ENCODE measurements at places on chromosomes 2 and 18.

DNA sequence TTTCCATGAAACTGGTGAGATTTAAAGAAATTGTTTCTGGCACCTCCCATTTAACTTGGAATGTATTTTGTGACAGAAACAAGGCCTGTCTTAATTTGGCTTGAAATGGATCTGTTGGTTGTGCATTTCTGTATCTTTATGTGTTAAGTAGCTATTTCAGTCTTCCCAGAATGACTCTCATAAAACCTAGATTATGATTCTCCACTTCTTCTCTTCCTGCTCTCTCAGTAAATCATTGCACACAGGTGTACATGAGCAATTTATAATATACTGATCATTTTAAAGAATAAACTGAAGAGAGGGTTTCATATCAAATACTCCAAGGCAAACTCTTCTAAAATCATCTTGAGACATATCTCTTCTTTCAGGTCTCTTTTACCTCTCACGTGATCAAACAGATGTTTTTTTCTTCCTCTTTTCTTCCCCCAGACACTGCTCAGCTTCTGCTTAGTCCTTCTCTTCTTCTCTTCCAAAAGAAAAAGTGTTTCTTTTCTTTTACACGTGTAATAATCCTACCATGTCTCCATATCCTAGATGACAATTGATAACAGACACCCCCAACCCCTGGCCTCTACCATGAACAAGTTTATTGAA lies 112.0 kb downstream of the PPP1R1C start:
- DNase-seq = no peak

DNA sequence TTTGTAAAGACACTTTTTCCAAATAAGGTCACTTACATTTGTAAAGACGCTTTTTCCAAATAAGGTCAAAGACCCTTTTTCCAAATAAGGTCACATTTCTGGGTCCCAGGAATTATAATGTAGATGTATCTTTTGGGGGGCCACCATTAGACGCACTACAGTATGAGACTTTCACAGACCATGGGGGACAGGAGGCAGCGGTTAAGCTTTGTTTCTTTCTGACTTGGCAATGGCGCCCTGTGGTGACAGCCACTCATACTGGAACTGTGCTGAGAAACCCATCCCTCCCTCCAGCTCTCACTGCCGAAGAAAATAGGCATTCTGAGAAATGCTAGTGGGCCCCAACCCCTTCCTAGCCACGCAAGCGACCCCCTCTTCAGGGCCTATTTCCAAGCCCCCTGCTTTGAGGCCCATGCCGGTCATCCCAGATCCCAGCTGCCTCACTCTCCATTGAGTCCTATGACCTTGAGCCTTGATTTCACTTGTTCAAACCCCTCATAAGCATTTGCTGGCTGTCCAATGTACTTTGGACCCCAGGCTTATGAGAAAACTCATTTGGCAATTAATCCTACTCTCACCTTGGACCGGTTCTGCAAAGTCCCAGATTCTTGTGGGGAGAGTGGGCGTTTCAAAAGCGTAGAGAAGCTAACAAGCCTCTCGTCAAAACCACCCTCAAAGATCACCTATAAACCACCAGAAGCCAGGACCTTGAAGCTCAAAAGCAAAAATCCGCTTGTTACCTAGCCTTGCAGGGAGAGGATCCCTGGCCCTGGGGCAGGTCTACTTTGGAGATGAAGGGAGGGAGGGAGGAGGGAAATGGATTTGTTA lies 11.3 kb upstream of the SPATA3 start:
- DNase-seq = no peak

DNA sequence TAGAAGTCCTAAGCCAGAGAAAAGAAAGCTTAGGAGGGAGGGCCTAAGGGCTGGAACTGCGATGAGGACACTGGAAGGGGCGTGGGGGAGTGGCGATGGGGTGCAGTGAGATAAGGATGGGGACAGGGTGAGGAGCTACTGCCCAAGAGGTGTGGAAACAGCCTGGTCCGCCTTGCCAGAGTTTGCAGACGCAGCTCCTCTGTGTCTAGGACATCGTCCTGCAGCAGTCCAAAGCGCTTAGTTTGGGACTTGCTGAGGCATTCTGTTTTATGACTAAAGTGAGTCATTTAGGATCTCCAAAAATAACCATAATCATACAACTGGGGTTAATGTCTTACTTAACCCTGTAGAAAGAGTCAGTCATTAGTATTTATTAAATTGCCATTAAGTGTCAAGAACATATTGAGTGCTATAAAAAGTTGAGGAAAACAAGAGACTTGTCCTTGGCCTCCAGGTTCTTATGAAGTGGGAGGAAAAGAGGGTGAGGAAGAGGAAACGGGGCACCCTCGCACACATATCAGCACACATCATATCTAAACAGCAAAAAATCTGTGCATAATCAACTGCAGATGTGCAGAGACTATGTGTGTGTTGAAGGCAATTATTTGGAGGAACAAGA lies 74.8 kb downstream of the CDK15 start:
- no peak for DNase-seq

GRCh38 chr18:48600456-48601090 lies 61.7 kb downstream of the CTIF start:
- DNase-seq = no peak

- DNase-seq = no peak
Measured at GRCh38 chr2:83941886-83942285, 517.2 kb downstream of the SUCLG1 start.

- DNase-seq = no peak
Measured at GRCh38 chr2:82857967-82858366, 1601.1 kb downstream of the SUCLG1 start.

- DNase-seq = no peak
Measured at GRCh38 chr2:171289316-171289715, 128.6 kb upstream of the TLK1 start.

GRCh38 chr18:38644875-38645641 lies 1079.5 kb upstream of the CELF4 start:
- DNase-seq = no peak

DNA sequence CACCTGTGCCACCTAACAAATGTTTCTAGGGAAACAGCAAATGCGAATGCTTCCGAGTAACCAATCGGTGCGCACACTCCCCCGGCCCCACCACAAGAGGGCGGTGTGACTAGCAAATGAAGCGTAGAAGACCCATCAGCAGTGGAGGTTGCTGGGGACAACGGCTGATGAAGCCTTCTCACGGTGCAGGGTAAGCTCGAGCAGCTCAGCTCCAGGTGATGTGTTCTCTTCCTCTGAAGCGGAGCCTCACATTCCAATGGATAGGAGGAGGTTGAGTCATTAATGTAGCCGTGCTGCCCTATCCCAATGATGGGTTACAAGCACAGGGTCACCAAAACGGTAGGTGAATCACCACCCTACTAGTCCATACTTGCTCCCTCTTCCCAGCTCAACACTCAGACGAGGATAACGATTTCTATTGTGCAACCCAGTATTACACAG lies 127.6 kb upstream of the TWIST2 start:
- no peak for DNase-seq

GRCh38 chr18:5508821-5509220 lies 35.0 kb downstream of the EPB41L3 start:
- DNase-seq = no peak

- no peak for DNase-seq
Measured at GRCh38 chr2:219249203-219249980, 3.7 kb upstream of the TUBA4B start.

- no peak for DNase-seq
Measured at GRCh38 chr2:235382179-235382578, 111.7 kb upstream of the AGAP1 start.

DNA sequence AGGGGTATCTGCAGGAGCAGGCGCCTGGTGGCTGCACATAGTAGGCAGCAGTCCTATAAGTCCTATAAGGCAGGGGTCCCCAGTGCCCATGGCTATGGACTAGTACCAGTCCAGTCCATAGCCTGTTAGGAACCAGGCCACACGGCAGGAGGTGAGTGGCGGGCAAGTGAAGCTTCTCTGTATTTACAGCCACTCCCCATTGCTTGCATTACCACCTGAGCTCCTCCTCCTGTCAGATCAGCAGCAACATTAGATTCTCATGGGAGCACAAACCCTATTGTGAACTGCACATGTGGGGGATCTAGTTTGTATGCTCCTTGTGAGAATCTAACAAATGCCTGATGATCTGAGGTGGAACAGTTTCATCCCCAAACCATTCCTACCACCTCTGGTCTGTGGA lies 33.1 kb downstream of the STK25 start:
- no peak for DNase-seq

DNA sequence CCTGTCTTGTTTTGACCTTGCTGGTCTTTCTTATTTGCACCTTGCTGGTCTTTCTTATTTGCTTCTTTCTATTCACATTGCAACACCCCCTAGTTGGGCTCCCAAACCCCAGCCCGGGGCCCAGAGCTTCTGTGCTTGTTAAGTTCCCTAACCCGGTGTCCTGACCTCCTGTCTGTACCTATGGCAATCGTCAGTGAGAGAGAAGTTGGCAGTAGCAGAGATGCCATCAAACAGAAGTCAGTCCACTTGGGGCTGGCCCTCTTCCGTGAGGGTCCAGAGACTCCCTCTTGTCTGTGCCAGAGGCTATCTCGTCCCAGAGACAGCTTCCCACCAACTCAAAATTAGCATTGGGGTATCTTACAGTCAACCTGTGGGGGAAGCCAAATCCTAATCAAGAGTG lies 55.7 kb downstream of the DPYSL5 start:
- DNase-seq = no peak

- no peak for DNase-seq
Measured at GRCh38 chr18:76691800-76692199, 130.6 kb upstream of the ZNF236 start.

- no peak for DNase-seq
Measured at GRCh38 chr2:18605115-18605514, 15.7 kb upstream of the NT5C1B start.
